Activated CD4-positive, CD25-positive, alpha-beta regulatory T cell (primary cell): ENCODE measurements at places on chromosomes 3 and 15.

GRCh38 chr15:75129788-75130187 lies 71.9 kb upstream of the C15orf39 start:
- no peak for DNase-seq

DNA sequence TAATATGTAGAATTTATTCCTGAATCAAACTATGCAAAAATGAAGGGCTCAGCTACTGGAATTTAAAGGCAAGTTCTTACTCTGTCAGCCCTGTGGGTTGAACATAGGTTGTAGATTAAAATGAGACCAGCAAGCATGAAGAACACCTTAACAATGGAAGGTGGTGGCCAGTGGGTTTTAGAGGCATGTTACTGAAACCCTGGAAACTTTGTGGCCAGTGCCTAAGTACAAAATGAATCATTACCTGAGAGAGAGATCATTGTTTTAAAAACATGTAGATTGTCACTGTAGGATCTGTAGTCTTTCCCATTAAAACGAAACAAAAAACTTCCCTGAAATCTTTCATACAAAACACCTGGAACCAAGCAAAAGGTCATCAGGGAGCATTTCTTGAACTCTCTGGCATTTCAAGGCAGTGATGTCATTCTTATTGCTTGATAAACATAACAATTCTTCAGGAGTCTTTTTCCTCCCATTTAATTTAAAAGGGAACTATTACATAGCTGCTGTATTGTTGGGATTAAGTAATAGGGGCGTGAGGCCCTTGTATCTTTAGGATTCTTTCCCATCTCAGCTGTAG lies 51.8 kb downstream of the TMEM108 start:
- DNase-seq, result no peak

- no peak for DNase-seq
Measured at GRCh38 chr3:193932576-193932975, 203.4 kb upstream of the HES1 start.

DNA sequence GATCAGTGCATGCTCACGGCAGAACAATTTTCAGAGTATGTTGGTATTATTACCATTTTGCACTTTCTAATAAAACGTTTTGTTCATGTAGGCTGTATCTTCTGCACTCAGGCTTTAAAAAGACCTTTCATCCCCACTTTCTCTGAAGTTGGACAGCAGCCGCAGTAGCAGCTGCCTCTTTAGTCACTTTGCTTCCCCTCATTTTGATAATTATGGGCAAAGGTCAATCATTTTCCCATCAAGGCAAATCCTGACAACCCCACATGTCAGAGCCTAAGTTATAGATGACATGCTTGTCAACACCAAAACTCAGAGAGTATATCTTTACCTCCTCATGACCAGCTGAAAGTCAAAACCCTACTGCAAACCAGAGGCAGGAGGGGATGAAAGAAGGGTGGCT lies 99.7 kb downstream of the ROBO2 start:
- DNase-seq, result no peak

- DNase-seq, result no peak
Measured at GRCh38 chr3:182303169-182303568, 490.1 kb upstream of the ATP11B start.

DNA sequence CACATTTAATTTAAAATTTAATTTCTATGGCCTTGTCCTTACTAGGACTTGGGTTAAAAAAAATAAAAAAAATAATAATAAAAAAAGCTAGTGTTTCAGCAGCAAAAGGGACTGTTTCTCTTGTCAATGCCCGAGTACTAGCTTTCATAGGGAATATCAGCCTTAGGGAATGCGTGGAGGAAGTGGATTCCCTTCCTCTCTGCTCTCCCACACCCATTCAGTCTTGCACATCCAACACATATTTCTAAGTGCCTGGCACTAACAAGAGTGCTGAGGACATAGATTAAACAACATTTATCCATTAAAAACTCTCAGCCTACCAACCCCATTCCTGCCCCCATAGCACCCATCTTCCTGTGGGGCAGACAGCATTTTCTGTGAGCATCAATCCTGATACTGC lies 6.2 kb downstream of the ZNF385D start:
- no peak for DNase-seq

GRCh38 chr3:68743521-68743920 lies 188.8 kb downstream of the TAFA4 start:
- no peak for DNase-seq

- no peak for DNase-seq
Measured at GRCh38 chr3:77693147-77693546, 653.2 kb downstream of the ROBO2 start.
